Stimulated activated CD4-positive, alpha-beta T cell treated with anti-CD3 and anti-CD28 coated beads, Interleukin-1b, Interleukin-23, amount 100 ng/mL, for 1 hour (primary cell): ENCODE measurements at places on chromosomes 12 and 14.

GRCh38 chr12:5273709-5274108 is 158.2 kb upstream of the NTF3 start:
- no peak for DNase-seq

DNA sequence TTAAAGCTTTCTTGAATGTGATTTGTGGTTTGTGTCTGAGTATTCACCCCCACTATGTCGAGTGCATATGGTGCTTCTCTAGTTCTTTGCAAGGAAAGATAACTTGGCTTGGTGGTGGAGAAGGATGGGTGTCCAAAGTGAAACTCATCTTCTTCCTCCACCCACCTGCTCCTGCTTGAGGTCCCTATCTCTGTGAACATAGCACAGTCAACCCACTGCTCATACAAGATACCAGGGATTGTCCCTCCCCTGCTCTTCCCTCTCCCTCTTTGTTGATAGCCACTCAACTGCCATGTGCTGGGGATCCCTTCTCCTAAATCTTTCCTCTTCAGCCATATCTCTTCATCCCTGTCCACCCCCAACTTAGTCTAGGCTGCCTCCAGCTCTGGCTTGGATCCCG is 176.5 kb downstream of the ASCL4 start:
- DNase-seq, result no peak

DNA sequence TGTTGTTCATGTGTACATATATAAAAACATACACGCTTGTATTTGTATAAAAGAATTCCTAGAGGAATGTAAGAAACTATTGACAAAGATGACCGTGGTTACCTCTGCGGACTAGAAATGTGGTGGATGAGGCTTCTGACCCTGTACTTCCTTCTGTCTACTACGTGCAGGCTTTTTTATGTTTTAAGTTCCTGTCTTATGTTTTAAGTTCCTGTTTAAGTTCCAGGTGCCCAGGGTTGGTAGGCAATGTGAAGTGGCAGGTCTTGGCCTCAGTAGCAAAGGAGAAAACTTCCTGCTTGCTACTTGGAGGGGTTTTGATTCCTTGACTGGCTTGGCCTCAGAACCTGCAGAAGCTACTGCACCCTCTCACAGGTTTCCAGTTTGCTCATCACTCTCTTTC is 11.6 kb downstream of the POMT2 start:
- DNase-seq, result no peak

- DNase-seq, result no peak
Observed at GRCh38 chr12:57452937-57453509, 2.1 kb upstream of the INHBE start.

DNA sequence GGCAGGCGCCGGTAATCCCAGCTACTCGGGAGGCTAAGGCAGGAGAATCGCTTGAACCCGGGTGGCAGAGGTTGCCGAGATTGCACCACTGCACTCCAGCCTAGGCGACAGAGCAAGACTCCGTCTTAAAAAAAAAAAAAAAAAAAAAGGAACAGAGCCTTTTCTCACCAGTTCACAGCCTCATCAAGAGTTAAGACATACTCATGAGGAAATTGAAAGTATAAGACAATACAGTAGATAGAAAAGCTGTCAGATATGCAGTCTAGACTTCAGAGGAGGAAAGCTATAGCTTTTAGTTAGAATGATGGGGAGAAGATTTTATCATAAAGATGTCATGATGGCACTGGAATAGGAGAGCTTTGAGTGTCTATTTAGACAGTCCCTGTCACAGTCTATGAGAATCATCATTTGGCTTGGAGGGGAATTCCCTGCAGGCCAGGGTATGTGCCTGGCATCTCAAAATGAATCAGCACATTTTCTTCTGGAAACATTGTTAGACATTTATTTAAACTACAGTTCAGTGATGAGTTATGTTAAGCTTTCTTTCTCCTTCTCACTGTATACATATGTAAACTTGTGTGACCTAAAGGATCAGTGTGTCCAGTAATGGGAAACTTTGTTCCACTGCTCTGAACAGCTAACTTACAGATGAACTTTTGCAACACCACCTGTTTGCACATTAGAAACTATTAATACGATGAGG is 2.9 kb upstream of the RAB35 start:
- DNase-seq, result no peak

DNA sequence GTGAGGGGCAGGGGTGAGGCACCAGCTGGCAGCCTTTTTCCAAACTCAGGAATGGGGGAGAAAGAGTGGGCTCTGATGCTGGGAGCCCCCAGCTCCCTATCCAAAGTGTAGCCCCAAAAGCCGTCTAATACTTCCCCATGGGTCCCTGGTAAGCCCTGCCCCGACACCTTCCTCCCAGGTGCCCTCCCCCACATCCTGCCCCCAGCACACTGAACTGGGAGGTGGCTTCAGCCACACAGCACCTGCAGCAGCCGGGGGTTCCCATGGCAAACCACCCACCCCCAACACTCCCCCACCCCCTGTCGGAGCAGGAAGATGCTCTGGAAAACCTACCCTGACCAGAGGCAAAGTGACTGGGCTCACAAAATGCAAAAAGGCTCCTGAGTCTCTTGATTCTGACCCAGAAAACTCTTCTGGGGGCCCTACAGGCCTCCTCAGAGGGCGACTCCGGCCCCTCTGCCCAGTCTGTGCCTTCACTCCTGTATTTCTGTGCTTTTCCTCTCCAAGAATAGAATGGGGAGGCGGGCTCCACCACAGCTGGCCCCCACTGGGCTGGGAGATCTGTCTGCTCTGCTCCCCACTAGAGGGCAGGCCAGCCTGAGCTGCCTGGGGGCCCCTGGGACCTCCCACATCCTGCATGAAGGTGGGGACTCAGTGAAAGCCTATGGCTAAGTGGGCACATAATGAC is 81.6 kb downstream of the ITPK1 start:
- no peak for DNase-seq

DNA sequence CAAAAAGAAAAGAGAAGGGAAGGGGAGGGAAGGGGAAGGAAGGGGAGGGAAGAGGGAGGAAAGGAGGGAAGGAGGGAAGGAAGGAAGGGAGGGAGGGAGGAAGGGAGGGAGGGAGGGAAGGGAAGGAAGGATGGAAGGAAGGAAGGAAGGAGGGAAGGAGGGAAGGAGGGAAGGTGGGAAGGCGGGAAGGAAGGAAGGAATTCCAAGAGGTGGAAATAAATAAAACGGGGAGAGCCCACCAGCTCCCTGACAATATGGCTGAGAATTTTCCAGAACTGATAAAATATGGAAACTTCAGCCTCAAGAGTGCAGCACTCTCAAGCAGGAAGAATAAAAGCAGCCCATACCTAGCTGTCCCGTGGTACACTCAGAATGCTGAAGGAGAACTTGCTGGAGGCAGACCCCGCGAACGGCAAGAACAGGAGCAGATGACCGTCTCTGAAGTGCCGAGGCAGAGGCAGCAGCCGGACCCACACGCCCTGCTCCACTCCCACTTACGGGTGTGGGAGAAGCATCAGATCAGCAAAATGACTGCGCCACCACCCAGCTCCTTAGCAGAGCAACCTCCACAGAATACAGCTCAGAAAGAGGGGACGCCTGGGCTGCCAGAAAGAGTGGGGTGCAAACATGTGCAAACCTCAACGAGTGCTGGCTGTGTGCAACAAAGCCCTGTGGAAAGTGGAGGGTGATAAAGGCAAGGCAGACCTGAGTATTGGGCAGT is 34.1 kb upstream of the INF2 start:
- DNase-seq, result no peak

- DNase-seq, result no peak
Observed at GRCh38 chr14:99252443-99252939, 19.5 kb downstream of the BCL11B start.

DNA sequence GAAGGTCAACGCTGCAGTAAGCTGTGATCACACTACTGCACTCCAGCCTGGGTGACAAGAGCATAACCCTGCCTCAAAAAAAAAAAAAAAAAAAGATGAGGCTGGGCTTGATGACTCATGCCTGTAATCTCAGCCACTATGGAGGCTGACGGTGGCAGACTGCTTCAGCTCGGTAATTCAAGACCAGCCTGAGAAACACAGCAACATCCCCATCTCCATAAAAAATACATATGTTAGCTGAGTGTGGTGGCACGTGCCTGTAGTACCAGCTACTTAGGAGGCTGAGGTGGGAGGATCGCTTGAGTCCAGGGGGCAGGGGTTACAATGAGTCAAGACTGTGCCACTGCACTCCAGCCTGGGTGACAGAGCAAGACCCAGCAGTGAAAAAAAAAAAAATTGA is 50.4 kb downstream of the GXYLT1 start:
- no peak for DNase-seq
